Cortex of kidney (tissue), 1 donor: ENCODE measurements at places on chromosomes 11 and 22.

DNA sequence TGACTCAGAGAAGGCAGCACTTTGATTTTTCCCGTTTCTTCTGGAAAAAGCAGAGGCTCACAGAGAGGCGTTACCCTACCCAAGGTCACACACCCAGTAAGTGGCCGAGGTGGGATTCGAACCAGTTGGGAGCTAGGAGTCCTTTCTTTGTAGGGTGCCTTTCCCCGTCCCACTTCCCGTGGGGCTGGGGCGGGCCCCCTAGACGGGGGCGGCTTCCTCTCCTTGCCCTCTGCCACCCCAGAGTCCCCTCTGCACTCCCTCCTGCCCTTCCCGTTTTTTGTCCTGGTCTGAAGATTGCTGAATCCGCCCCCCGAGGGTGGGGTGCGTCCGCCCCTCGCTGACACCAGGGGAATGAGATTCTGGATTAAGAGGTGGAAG lies 747 bp downstream of the TPCN2 start:
- no peak for DNase-seq

DNA sequence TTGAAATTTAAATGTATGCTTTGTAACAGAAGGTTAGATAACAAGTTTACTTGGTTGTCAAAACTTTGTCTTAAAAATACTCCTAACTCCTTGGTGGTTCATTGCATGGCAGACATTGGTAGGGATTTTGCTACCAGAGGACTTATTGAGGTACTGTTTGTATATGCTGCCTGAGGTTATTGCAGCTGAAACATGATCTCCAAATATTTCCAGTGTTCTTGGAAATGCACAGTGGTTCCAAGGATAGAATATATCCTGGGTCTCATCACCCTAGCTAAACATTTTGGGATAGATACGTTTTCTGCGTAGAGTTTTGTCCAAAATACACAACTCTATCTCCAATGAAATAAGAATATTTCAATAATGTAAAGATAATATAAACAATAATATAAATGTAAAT lies 109.2 kb downstream of the RAB38 start:
- no peak for DNase-seq

- no peak for DNase-seq
These were observed 17.6 kb upstream of the SEPTIN5 start for GRCh38 chr22:19696504-19697276.

- no peak for DNase-seq
These were observed 17.5 kb downstream of the NFAM1 start for GRCh38 chr22:42414565-42415303.

GRCh38 chr11:98358551-98358950 lies 662.2 kb upstream of the CNTN5 start:
- DNase-seq, result no peak

DNA sequence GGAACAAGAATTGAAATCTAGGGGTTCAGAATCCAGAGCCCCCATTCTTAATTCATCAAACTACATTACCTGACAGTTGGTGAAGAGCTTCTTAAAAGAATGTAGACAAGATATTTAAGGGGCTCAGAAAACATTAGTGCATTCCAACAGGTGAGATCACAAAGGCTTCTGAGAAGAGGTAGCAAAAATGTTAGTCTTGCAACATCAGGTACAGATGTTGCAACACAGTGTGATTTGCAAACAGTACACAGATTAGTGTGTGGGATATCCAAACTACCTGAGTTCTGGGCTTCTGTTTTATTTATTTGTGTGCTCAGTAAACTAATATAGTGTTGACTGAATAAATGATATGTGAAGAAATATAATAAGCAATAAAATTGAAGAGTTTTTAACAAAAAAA lies 11.8 kb downstream of the CASP4 start:
- no peak for DNase-seq

GRCh38 chr22:26576026-26576680 lies 13.8 kb downstream of the TPST2 start:
- DNase-seq, result no peak

DNA sequence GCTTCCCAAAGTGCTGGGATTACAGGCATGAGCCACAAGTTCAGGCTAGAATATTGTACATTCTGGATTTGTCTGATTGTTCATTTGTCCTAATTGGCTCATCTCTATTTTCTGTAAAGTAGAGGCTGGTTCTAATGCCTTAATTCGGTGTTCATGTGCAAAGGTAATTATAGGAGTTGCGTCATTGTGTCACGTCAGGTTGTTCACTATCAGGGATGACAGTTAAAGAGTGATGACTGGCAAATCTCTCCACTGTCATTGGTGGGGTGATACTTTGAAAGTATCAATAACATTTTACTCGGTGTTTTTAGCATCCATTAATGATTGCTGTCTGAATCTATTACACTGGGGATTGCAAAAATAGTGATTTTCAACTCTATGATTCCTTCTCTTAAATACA lies 103.5 kb downstream of the HIPK3 start:
- DNase-seq, result no peak

- no peak for DNase-seq
These were observed 243.2 kb upstream of the ZC3H12C start for GRCh38 chr11:109849946-109850345.

DNA sequence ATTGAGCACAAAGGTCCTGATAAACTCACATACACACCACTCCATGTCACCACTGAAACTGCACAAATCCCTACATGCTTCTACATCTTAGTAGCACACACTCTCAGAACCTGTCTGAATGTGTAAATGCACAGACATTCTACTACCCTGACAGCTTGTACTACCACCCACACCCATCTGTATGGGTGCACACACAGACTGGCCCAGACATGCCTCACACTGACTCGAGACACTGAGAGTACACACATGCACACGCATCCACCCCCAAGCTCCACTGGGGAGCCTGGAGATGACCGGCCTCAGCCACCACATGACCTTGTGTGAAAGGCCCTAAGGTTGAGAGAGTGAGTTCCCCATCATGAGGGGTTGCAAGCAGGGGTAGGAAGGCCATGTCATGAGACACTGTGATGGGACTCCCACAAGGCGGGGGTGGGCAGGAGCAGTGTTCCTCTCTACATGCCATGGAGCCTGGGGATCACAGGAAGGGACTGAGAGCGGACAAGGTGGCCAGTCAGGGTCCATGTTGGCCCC lies 28.1 kb downstream of the ARAP1 start:
- no peak for DNase-seq
